ENCODE measurements at places on chromosomes 12 and 14. TPM values are rescaled to one million over a fixed set of nuclear protein-coding genes. Genes with fewer than 3 reads are reported as not detected.
A peak's percentile ranks its signal among the peaks of the same experiment; 100 is the strongest.

Gene TPPP2
- not detected for polyA plus RNA-seq

DNA sequence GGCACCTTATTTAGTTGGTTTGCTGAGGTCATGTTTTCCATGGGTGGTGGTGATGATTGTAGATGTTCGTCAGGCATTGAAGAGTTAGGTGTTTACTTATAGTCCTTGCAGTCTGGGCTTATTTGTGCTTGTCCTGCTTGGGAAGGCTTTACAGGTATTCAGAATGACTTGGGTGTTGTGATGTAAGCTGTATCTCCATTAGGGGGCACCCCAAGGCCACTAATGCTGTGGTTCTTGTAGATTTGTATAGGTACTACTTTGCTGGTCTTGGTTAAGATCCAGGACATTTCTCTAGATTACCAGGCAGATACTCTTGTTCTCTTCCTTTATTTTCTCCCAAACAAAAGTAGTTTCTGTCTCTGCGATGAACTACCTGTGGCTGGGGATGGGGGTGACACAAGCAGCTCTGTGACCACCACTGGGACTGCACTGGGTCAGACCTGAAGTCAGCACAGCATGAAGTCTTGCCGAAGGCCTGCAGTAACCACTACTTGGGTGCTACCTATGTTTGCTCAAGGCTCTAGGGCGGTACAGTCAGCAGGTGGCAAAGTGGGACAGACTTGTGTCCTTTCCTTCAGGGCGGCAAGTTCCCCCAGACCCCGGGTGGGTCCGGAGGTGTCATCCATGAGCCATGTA, 35.8 kb upstream of the FBXO33 start:
- H3K27ac ChIP-seq, result no peak overlapping the region
- no peak overlapping the region for H3K4me3 ChIP-seq
- no peaks in the 10 kb centered on the region for H3K4me1 ChIP-seq
- peak; percentile 43 for DNase-seq
- H3K36me3 ChIP-seq, result no peaks in the 10 kb centered on the region

DNA sequence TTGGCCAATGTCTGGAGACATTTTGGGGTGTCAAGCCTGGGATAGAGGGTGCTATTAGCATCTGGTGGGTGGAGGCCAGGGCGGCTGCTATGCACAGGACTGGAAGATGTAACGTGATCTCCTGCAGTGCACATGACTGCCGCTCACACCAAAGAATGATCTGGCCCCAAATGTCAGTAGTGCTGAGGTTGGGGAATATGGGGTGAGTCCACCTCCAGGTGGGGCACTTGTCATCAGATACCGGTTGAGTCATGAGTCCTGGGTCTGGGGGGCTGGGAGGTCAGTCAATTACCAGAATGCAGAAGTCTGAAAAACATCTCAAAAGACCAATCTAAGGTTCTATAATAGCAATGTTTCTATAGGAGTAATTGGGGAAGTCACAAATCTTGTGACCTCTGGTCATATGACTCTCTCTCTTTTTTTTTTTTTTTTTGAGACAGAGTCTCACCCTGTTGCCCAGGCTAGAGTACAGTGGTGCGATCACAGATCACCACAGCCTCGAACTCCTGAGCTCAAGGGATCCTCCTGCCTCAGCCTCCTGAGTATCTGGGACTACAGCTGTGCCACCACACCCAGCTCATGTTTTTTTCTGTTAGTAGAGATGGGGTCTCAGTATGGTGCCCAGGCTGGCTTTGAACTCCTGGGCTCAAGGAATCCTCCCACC, 6.0 kb upstream of the SDSL start:
- H3K36me3 ChIP-seq, result no peaks in the 10 kb centered on the region
- H3K27ac ChIP-seq, result no peak overlapping the region
- H3K27me3 ChIP-seq, result no peaks in the 10 kb centered on the region
- H3K4me3 ChIP-seq, result no peak overlapping the region

DNA sequence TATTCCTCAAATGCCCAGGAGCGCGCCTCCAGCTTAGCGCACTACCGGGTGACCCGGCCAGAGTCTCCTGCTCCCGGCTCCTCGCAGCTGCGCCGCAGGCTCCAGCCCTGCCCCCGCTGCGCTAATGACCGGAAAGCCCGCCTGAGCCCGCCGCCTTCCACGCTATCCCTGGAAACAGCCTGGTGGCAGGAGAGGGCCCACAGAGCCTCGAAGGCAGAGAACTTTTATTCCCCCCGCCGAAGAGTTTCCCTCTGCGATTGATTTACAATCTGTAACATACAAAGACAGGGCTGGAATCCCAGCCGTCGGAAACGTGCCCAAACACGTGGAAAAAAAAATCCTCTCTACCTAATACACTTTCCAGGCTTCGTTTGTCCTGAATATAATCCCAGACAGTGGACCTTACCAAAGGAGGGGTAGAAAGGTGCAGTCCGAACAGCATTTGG, 1.5 kb downstream of the COL2A1 start:
- H3K4me1 ChIP-seq, result peaks cover 6% of the 10 kb centered on the region
- no peak overlapping the region for H3K27ac ChIP-seq
- peak; percentile 71 for DNase-seq
- no peaks in the 10 kb centered on the region for H3K36me3 ChIP-seq
- H3K27me3 ChIP-seq, result peaks cover 73% of the 10 kb centered on the region
- H3K4me3 ChIP-seq, result peak overlapping the region; percentile 74

Data from GM23248 (cell line).